CD4-positive, alpha-beta T cell treated with Interferon alpha-2 for 1 hour (primary cell): ENCODE measurements at places on chromosomes 16 and 17.
A peak's percentile ranks its signal among the peaks of the same experiment; 100 is the strongest.

GRCh38 chr17:44376124-44376523 lies 12.5 kb upstream of the FAM171A2 start:
- no peak for DNase-seq

GRCh38 chr17:47821031-47821423 lies 567 bp downstream of the OSBPL7 start:
- no peak for DNase-seq

DNA sequence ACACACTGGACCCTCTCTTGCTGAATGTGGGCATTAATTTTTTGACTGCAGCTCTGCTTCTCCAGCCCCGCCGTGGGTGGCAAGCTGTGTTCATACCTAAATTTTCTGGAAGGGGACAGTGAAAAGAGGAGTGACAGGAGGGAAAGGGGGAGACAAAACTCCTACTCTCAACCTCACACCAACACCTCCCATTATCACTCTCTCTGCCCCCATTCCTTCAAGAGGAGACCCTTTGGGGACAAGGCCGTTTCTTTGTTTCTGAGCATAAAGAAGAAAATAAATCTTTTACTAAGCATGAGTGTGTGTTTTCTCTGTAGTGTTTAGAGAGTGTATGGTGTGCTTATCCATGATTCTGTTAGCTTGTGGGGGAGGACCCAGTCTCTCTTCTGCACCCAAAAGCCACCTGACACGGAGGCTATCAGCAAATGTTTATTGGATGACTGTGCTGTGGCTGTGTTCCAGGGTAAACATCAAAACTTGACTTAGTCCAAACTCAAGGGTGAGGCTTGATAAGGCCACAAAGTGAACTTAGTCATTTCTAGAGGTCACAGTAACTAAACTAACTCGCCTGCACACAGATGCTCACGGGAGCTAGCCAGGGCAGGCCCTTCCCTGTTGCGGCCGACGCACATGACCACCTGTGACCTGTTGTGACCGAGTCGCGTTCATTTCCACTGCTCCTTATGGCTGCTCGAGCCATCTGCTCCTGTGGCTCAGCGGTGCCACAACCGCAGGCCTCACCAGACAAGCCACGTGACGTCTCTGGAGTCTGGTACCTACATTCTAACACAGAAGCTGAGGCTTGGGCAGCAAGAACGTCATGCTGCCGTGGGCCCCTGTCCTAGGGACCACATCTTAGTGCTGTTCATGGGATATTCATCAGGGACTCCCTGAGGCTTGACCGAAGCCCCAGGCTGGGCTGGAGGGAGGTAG lies 9.8 kb upstream of the MED11 start:
- DNase-seq: peak; percentile 42

DNA sequence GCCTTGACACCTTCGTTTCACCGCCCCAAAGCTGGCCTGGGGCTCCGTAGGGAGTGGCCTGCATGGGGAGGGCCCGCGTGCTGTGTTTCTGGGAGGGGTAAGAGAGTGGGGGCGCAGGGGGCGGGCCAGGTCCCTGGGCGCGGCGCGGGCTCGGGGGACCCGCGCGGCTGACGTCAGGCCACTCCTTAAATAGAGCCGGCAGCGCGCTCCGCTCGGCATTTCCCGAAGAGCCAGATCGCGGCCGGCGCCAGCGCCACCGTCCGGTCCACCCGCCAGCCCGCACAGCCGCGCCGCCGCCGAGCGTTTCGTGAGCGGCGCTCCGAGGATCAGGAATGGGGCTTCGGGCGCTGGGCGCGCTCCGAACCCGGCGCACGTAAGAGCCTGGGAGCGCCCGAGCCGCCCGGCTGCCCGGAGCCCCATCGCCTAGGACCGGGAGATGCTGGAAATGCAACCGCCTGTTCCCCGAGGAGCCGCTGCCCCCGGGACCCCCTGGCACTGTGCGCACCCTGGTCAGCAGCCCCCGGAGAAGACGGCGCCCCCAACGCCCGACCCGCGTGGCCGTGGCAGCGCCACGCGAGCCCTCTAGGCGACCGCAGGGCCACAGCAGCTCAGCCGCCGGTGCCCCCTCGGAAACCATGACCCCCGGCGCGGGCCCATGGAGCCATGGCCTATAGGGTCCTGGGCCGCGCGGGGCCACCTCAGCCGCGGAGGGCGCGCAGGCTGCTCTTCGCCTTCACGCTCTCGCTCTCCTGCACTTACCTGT lies at the start of gene HS3ST2:
HS3ST2 (plus strand) TSS at position 215 of the 763 bp plus-strand sequence; CDS start at position 664, 449 bp downstream.
- DNase-seq: no peak

GRCh38 chr17:31374094-31374447 lies 17.4 kb upstream of the RAB11FIP4 start:
- DNase-seq: no peak

- no peak for DNase-seq
Measured at GRCh38 chr16:30418350-30419181, 11.2 kb downstream of the ZNF771 start.

DNA sequence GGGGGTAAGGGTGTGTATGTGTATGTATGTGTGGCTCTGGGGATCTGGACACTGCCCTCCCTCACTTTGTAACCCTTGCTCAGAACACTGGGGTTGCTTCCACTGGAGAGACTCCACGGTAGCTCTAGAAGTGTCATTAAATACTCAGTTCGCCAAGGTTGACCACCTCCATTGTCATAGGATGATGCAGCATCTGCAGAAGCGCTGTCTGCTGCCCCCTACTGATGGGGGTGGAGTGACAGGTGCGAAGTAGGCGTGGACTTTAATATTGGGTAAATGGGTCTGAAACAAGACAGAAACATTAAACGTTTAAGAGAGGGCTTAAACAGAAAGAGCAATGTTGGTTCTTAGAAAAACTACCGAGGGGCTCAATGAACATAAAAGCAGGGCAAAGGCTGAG lies 35.5 kb upstream of the STAC2 start:
- DNase-seq: no peak

DNA sequence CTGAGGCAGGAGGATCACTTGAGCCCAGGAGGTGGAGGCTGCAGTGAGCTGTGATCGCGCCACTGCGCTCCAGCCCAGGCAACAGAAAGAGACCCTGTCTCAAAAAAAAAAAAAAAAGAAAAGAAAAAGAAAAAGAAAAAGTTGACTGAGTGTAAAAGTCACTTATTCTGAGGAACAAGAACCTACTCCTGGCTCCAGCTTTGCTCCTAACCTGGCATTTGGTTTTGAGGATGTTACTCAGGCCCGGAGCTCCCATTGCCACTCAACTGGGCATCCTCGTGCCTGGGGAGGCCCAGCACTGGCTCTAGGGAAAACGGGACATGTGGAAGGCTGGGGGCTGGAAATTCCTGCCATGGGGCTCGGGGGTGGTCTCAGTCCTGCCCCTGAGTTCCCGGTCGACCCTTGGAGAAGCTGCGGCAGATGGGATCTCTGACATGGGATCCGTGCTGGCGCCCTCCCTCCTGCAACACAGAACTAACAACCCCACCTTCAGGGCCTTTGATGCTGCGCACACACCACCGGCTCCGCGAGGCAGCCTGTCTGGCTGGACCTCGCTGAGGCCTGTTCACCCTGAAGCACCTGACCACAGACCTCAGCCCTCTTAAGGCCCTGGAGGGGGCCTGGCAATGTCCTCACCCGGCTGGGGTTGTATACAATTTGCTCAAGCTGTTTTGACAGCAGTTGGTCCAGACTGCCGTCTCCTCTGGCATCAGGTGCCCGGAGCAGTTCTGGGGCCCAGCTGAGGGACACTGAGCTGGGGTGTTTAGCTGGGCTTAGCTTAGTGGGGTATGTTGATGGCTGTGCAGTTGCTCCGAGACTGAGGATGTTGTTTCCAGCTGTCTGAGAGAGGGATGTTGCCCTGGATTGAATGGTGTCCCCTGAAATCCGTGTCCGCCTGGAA lies 12.3 kb downstream of the CD7 start:
- DNase-seq: no peak

GRCh38 chr17:17754719-17755686 lies 73.7 kb downstream of the RAI1 start:
- no peak for DNase-seq

DNA sequence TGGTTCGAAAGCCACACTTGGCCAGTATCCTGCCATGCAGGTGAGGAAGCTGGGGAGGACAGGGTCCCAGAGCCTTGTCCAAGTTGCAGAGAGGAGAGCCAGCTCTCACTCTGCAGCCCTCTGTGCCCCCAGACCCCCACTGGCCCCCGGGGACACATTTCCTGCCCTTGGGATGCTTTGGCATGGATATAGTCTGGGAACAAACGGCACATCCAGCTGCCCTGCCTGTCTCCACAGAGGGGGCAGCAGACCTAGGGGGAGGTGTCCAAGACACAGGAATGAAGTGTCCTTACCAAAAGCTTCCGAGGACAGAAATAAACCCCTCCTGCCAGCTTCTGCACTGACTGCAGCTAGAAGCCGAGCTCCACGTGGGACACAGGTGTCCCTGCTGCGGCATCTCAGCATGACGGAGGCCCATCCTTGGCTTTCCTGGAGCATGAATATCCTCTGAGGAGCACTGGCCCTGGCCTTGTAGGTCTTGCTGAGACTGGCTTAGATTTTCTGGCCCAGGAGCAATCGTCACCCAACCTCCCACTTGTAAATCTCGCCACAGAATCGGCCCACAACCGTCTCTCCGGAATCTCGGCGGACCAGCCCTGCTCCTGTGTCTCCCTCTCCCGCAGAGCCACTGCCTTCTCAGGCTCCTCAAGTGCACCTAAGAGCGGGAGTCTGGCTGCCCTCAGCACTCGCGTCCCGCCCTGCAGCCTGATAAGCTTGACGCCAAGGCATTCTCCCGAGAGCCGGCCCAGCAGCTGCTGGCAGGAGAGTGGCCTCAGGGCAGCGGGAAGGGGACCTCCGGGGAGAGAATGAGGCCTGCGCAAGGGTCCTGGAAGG lies 1.1 kb upstream of the CAPN15 start:
- DNase-seq: no peak

DNA sequence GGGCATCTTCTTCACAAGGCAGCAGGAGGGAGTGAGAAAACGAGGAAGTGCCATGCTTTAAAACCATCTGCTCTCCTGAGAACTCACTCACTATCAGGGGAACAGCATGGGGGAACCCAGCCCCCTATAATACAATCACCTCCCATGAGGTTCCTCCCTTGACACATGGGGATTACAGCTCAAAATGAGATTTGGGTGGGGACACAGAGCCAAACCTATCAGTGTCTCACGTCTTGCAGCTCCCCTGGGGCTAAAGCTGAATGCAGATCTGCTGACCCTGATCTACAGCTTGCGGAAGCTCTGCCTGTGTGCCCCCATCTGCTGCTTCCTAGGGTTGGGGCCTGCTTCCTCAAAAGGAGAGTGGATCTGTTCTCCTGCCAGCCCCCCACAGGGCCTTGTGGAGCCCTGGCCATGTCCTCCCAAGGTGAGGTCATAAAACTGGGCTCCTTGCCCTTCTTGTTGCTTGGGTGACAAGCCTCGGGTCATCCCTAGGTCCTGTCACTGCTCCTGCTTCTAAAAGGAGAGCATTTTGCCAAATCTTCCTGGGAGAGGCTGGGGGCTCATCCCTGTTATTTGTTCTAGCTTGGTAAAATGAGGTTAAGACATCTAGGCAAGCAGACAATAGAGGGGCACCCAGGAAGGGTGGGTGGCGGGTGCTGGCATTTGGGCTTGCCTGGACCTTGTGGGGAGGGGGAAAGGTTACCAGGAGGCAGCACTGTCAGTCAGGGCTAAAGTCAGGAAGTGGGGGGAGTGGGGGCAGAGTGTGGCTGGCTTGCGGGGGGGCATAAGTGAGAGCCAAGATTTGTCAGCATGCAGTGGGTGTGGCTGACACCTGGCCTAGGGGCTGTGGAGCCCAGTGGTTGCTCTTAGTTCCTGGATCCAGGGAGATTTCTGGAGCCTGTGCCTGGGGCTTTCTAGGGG lies 16.0 kb downstream of the KRT33A start:
- no peak for DNase-seq

GRCh38 chr16:88805340-88805715 lies 1.7 kb downstream of the CDT1 start:
- no peak for DNase-seq

- no peak for DNase-seq
Measured at GRCh38 chr16:88758227-88758943, 26.6 kb downstream of the PIEZO1 start.

- no peak for DNase-seq
Measured at GRCh38 chr16:83627996-83628395, 179.8 kb upstream of the HSBP1 start.

DNA sequence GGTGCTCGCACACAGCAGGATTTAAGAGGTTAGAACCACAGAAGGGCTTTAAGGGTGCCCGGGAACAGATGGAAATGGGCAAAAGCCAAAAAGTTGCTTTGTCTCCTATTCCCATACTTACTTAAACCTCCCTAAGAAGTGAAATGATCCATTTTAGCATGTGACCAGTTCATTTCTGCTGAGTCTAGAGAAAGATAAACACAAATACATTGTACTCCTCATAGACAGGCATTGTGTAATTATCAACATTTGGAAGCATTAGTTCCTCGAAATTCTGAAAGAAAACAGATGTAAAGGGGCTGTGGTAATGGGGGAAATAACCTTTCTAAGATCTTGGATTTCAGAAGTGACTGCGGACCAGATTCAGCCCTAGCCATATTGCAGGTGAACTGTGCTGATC lies 178.3 kb downstream of the CYB561 start:
- DNase-seq: no peak

GRCh38 chr16:66850115-66850815 lies 6.1 kb downstream of the CA7 start:
- DNase-seq: no peak

DNA sequence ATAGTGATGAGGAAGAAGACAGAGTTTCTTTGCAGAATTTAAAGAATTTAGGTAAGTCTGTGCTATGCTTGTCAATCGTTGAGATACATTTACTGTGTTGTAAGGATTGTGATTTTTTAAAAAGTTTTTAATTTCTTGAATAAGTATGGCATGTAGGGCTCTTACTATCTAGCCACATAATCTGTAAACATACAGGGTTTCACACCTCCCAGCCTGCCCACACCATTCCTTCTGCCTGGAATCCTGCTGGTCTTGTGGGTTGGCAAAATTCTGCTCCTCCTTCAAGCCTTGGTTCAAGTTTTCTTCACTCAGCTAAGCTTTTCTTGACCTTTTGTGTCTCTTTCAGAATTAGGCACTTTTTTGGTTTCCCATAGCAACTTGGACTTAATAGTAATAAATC lies 7.5 kb downstream of the ZNHIT3 start:
- DNase-seq: no peak

DNA sequence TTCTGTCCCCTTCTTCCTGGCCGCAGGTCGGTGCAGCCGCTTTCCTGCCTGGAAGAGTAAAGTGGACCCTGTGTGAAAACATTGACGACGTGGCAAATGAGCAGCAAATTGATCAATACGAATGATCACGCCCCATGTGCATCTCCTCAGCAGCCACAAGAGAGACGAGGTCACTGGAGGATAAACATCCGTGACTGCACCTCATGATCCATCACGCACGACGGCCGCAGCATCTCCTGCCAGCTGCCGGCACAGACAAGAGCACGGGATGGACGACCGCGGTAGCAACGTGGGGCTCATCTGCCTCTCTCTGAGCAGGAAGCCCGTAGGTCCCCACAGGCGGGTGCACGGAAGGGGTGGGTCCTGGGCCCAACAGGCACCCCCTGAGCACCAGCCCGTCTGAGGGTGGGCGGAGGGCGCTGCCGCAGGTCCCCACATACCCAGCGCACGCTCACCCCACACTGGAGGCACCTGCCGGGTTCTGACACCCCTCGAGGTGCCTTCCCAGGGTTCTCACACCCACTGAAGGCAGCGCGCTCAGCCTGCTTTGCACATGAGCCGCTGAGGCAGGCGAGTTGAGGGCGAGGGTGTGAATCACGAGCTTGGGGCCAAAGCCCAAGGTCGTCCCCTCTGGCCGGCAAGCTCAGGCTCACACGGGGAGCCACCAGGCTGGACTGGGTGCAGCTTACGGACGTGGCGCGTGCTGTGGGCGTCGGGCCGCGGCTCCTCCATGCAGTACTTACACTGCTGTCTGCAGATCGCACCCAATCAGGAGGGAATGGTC lies 12.3 kb upstream of the CDH15 start:
- no peak for DNase-seq
